NCI-H187 treated with DMSO at 0.1 percent for 48 hours (cell line): ENCODE measurements at places on chromosomes 2 and 18.

- no peak for DNase-seq
Observed at GRCh38 chr2:146119586-146119985, 1599.7 kb upstream of the ZEB2 start.

DNA sequence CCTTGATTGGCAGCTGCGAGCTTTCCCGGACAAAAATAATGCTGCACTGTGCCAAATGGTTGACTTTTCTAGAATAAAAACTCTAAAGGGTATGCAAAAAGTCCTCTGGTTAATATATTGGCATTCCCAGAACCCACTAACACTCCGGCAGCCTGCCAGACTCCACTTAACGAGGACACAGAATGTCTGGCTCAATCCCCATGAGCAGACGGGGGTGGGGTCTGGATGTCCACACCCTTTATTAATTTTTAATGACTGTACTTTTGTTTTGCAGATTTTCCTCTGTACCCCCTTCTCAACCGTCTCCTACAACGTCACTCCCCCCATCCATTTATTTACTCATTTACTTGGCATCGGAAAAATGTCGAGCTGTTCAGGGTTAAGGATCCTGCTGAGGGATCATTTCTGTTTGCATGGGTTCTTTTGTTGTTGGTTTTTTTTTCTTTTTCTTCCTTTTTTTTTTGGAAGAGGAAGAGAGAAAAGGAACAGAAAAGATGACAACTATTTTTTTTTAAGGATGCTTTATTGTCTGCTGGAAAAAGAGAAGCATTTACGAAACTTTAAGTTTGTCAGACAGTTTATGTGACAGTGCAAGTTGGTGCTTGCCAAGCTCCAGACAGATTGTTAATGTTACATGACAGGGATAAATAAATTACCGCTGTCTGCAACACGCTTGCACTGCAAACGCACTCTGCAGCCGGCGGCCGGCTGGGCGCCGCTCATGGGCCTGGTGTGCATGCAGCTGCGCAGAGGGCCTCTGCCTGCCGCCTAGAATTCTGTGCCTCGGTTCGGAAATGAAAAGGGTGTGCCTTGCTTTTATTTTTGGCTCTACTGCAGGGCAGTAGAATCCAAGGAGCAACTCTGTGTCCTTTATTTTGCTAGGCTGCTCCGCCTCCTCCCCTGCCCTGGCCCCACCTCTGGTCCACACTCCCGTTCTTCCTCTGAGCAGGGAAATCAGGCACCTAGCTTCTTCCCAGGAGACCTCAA, 3.6 kb downstream of the LDLRAD4 start:
- DNase-seq, result no peak

GRCh38 chr2:30218814-30219213, 12.5 kb upstream of the LBH start:
- DNase-seq, result no peak

GRCh38 chr2:42935692-42936671, 143.6 kb upstream of the HAAO start:
- no peak for DNase-seq

GRCh38 chr2:3113122-3113521, 264.5 kb downstream of the EIPR1 start:
- DNase-seq, result no peak

DNA sequence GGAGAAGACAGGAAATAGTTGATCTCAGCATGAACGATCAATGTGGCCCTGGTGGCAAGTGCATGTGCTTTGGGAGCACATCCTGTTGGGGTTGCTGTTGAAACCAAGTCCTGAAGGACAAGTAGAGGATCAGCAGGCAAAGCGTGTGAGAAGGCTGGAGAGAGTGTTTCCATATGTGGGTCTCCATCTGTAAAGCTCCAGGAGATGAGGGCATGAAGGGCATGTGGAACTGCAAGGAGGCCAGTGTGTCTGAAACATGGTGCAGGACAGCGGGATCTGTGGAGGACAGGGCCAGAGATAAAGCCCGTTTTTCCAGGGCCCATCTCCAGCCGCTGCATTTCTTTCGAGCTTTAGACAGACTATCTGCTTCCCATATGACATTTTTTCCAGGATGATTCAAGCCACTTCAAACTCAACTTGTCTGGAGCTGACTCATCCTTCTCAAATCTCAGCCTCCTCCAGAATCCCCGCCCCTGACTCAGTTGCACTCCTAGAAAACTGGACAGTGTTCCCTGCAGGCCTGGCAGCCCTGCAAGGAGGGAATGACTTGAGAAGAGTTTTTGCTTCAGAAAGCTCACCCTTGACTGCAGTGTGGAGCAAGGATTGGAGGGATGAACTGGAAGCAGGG, 226.1 kb downstream of the VAPA start:
- no peak for DNase-seq

- no peak for DNase-seq
Observed at GRCh38 chr2:168825126-168825525, 22.7 kb downstream of the NOSTRIN start.

GRCh38 chr2:18829251-18829902, 240.0 kb upstream of the NT5C1B start:
- DNase-seq, result no peak

DNA sequence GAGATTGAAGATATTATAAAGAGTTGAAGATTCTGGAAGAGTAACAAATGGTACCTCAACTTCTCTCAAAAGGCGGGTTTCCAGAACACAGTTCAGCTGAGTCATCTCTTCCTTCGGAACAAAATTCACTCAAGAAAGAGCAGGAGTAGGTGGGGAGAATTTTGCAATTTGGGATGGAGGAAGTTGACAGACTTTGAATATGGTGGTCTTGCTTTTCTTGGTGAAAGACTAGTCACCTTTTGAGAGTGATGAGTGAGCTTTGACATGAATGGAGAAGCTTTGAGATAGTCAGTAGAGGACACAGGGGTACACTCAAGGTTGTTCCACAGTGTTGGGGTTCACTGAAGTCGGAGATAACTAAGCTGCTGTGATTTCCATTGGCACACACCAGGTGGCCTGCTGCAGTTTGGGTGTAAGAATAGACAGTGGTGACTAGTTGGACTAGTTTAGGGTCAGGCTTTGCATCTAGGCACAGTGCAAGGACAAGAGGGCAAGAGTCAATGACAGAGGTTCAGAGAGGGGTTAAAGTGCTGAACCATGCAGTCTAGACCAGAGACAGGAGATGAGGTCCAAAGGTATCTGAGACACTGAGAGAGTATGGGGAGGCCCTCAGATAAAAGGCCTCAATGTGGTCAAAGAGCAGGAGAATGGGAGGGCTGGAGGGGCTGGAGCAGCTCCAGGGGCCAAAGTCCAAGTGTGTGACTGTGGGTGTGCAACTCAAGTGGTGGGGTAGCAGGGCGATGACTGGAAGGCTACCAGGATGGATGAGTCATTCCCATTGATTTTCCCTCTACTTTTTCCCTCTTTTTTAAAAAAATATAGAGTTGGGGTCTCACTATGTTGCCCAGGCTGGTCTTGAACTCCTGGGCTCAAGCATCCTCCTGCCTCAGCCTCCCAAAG, 7.7 kb downstream of the CCL20 start:
- no peak for DNase-seq

- DNase-seq, result no peak
Observed at GRCh38 chr18:6628187-6628586, 101.3 kb upstream of the ARHGAP28 start.

GRCh38 chr2:898319-898718, 52.3 kb upstream of the SNTG2 start:
- no peak for DNase-seq
